ENCODE measurements at places on chromosomes 13 and 19.

DNA sequence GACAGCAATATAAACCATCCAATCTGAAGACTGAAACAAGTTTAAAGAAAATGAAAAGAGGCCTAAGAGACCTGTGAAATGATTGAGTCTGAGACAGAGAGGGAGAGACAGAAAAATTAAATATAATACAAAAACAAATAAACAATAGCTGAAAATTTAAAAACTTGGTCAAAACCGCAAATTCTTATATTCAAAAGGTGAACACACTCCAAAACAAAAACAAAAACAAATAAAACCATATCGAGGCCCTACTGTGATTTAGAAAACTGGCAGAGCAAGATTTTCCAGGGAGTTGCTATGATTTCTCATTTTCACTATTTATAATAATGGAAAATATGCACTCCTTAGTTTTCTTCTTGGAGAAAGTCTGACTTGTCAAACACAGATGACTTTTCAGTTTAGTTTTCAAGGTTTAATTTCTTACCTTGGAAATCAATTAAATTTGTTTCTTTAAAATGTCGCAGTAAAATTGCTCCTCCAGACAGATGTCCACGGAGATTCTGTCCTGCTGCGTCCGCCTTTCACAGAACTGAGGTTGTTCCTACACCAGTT, 1420.3 kb downstream of the UQCRFS1 start:
- no peaks in the 10 kb centered on the region for H3K27me3 ChIP-seq
- no peak for DNase-seq
- peak overlapping the region; percentile 50 for H3K4me3 ChIP-seq
- H3K27ac ChIP-seq = peak overlapping the region; percentile 73
- no peaks in the 10 kb centered on the region for H3K36me3 ChIP-seq
- peaks cover 15% of the 10 kb centered on the region for H3K4me1 ChIP-seq

GRCh38 chr19:58510084-58510862, 1.5 kb downstream of the SLC27A5 start:
- DNase-seq = no peak
- no peaks in the 10 kb centered on the region for H3K4me1 ChIP-seq
- no peak overlapping the region for H3K4me3 ChIP-seq
- no peaks in the 10 kb centered on the region for H3K27me3 ChIP-seq
- no peaks in the 10 kb centered on the region for H3K36me3 ChIP-seq

GRCh38 chr13:76012091-76012721, 376.1 kb downstream of the LMO7 start:
- peaks cover 51% of the 10 kb centered on the region for H3K4me1 ChIP-seq
- DNase-seq = peak; percentile 34
- no peaks in the 10 kb centered on the region for H3K36me3 ChIP-seq
- H3K4me3 ChIP-seq = no peak overlapping the region

DNA sequence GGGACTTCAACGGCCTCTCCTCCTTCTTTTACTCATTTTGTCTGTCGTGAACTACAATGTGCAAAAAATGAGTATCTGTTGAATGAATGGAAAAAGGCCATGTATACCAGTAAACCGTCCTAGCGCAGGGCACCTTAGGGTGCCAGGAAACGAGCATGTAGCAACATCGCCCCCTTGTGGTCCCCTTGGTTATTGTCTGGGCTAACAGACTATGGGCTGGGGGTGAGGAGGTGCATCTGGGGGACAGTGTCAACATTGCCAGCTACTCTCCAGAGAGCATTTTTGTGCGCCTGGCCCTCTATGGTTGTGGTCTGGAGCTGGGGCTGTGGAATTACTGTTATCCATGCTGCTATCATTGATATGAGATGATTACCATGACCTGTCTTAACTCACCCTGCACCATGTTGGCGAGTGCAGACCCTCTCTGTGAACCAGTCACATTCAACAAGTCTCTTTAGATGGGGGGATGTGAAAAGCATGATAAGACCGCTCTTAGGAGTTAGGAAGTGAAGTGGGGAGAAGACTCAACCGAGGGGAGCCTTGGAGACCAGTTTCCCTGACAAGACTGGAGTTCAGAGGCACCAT, 22.8 kb upstream of the SIGLEC11 start:
- no peak overlapping the region for H3K27ac ChIP-seq
- H3K27me3 ChIP-seq = no peaks in the 10 kb centered on the region
- H3K36me3 ChIP-seq = peaks cover 4% of the 10 kb centered on the region
- DNase-seq = peak; percentile 73
- no peak overlapping the region for H3K4me3 ChIP-seq
- no peaks in the 10 kb centered on the region for H3K4me1 ChIP-seq

DNA sequence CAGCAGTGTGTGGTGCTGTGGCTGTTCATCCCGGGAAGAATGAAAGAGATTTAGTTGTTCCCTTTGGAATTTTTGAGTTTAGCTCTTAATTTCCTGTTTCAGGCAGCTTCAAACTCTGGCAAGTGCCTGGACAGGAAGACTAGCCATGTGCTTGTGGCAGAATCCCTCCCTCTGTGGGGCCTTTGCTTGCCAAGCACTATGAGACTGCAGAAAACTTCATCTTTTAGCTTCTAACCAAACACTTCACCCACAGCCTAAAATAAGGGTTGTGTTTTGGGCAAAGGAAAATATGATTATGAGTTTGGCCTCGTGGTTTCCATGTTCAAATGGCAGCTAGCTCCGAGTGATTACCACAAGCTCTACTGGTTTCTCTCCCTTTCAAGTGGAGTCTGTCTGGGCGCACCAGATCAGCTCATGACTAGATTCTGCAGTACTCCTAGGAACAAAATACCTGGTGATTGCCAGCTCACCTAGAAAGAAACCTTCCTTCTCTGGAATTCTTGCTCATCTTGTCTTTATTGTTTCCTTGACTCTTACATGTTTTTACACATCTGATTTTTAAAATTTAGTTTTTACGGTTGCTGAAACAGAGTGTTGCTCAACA, 707.5 kb downstream of the SLITRK6 start:
- H3K36me3 ChIP-seq = no peaks in the 10 kb centered on the region
- no peak overlapping the region for H3K4me3 ChIP-seq

GRCh38 chr13:88979465-88980175, 1308.4 kb downstream of the SLITRK5 start:
- peaks cover 3% of the 10 kb centered on the region for H3K27me3 ChIP-seq
- H3K4me1 ChIP-seq = no peaks in the 10 kb centered on the region
- no peaks in the 10 kb centered on the region for H3K36me3 ChIP-seq
- no peak overlapping the region for H3K4me3 ChIP-seq

DNA sequence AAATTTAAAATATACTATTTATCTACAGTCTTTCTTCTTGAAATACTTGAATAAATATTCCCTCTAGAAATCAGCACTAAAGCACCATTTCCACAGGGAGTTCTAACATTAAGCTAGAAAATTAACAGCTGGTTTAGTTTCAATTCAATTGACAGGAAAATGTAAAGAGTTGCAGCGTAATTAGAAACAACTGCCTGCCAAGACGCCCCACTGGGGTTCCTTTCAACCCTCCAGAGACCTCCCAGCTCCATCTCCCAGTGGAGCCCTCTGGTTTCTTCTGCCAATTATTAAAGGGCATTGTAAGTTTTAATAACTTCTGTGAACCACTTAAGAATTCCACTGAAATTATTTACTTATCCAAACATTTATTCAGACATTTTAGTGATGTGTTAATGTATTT, 4.2 kb downstream of the GJA3 start:
- H3K4me1 ChIP-seq = peaks cover 15% of the 10 kb centered on the region
- no peak overlapping the region for H3K27ac ChIP-seq

GRCh38 chr13:105608104-105608503, 927.4 kb downstream of the EFNB2 start:
- no peak overlapping the region for H3K4me3 ChIP-seq
- H3K36me3 ChIP-seq = no peaks in the 10 kb centered on the region
- H3K4me1 ChIP-seq = peaks cover 6% of the 10 kb centered on the region
- no peak overlapping the region for H3K27ac ChIP-seq

- H3K27me3 ChIP-seq = no peaks in the 10 kb centered on the region
- no peak overlapping the region for H3K4me3 ChIP-seq
- H3K36me3 ChIP-seq = no peaks in the 10 kb centered on the region
These were observed 1233.7 kb downstream of the PCDH17 start for GRCh38 chr13:58865286-58865685.

DNA sequence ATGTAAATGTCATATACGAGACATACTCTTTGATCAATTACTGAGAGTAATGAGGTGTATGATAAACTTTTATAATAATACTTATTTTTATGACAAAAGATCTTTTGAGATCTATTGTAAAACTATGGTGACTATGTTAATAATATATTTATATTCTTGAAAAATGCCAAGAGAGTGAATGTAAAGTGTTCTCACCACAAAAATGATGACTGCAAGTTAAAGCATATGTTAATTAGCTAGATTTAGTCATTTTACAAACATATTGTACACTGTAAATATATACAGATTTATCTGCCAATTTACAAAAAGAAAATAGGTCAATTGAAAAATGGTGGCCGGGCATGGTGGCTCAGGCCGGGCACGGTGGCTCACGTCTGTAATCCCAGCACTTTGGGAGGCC, 81.0 kb downstream of the GPC6 start:
- no peak overlapping the region for H3K4me3 ChIP-seq
- no peaks in the 10 kb centered on the region for H3K36me3 ChIP-seq
- H3K4me1 ChIP-seq = peaks cover 3% of the 10 kb centered on the region
- no peak overlapping the region for H3K27ac ChIP-seq
- no peaks in the 10 kb centered on the region for H3K27me3 ChIP-seq

GRCh38 chr13:35791184-35791851, 314.8 kb upstream of the MAB21L1 start:
- no peaks in the 10 kb centered on the region for H3K36me3 ChIP-seq
- DNase-seq = peak; percentile 74
- no peak overlapping the region for H3K4me3 ChIP-seq
- peaks cover 4% of the 10 kb centered on the region for H3K4me1 ChIP-seq
- no peaks in the 10 kb centered on the region for H3K27me3 ChIP-seq

DNA sequence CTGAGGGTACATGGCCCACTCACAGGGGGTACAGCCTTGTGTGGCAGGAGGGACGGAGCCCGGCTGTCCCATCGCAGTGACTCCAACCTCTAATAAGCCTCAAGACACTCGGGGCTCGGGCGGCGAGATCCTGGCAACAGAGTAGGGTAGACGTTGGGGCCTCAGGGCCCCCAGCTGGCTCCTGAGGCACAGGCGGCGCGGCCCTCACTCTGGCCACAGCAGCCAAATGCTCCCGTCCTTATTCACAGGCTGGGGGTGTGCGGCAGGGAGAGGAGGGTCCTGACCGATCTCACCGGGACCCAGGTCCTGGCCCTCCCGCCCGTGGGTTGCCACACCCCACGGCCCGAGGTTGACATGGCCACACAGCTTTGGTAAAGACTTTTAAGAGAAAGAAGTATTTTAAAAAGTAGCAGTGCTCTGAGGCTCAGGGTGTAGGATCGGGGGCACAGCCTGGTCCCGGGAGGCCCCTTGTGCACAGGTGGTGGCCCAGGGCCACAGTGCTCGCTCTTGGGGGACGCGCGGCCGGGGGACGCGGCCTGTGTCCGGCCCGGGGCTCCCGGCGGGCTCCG, 7.6 kb downstream of the SLC39A3 start:
- H3K4me3 ChIP-seq = no peak overlapping the region
- H3K27ac ChIP-seq = no peak overlapping the region
- no peak for DNase-seq
- peaks cover 9% of the 10 kb centered on the region for H3K27me3 ChIP-seq
- no peaks in the 10 kb centered on the region for H3K4me1 ChIP-seq

GRCh38 chr19:55131421-55131820, 14.0 kb upstream of the PPP1R12C start:
- H3K27ac ChIP-seq = no peak overlapping the region
- no peak for DNase-seq
- no peaks in the 10 kb centered on the region for H3K27me3 ChIP-seq
- no peaks in the 10 kb centered on the region for H3K4me1 ChIP-seq

GRCh38 chr13:35723053-35723461, 246.6 kb upstream of the MAB21L1 start:
- no peaks in the 10 kb centered on the region for H3K27me3 ChIP-seq
- no peak overlapping the region for H3K4me3 ChIP-seq
- no peak overlapping the region for H3K27ac ChIP-seq
- DNase-seq = peak; percentile 51
- H3K36me3 ChIP-seq = no peaks in the 10 kb centered on the region

DNA sequence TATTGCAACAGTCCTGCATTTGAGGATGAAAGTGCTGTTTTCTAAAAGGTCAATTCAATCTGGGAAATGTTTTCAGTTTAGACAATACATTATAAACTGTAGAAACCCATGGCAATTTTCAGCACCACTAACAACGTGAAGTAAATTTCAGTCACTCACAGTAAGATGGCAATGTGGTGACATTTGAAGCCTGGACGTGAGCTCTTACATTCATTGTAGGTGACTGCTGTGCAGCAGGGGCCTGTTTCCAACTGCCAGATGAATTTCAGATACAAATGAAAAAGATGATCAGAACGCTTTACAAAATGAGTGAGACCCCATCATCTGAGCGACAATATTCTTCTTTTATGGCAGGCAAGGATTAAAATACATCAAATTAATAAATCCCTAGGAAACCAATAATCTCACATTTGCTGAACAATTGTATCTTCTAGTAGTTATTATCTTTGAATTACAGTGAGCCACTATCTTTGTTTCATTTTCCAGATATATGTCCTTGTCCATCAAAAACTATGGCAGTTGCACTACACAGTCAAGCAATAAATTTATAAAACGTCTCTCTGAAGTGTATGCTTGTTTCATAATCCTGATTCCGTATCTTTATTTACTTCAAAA, 1816.8 kb downstream of the OLFM4 start:
- H3K27me3 ChIP-seq = no peaks in the 10 kb centered on the region
- H3K4me1 ChIP-seq = no peaks in the 10 kb centered on the region
- H3K27ac ChIP-seq = no peak overlapping the region

GRCh38 chr19:52600639-52601024, 30.5 kb downstream of the ZNF701 start:
- no peak for DNase-seq
- H3K4me3 ChIP-seq = peak overlapping the region; percentile 91
- H3K36me3 ChIP-seq = no peaks in the 10 kb centered on the region

DNA sequence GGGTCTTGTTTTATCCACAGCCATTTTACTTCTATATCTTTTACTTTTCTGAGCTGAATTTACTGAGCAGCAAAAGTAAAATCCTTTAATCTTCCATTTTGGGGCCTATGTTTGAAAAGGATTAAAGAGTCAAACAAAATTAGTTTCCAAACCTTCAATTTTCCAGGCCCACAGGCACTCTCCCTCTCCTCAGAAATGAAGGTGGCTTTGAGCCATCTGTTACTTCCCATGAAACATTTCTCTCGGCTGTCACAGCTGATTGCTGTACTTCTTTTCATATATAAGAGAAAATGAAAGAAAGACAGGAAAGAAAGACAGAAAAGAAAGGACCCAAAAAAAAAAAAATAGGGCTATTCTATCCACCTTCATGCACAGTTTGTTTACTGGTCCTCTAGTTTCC, 194.9 kb downstream of the LACC1 start:
- H3K27ac ChIP-seq = no peak overlapping the region
- DNase-seq = no peak
- no peaks in the 10 kb centered on the region for H3K36me3 ChIP-seq
- peaks cover 10% of the 10 kb centered on the region for H3K4me1 ChIP-seq
- H3K4me3 ChIP-seq = no peak overlapping the region

- H3K27ac ChIP-seq = peak overlapping the region; percentile 96
- DNase-seq = peak; percentile 29
- no peaks in the 10 kb centered on the region for H3K27me3 ChIP-seq
- H3K36me3 ChIP-seq = no peaks in the 10 kb centered on the region
- H3K4me1 ChIP-seq = peaks cover 29% of the 10 kb centered on the region
These were observed 718 bp downstream of the ACTN4 start for GRCh38 chr19:38647966-38648768.

Data from cardiac muscle cell (in vitro differentiated cells and primary cell).